IMR-90 (cell line): ENCODE measurements at places on chromosomes 13 and 19. TPM values are rescaled to one million over a fixed set of nuclear protein-coding genes. Genes with fewer than 3 reads are reported as not detected.

Gene FOXA3
- polyA plus RNA-seq: not detected in 2 replicates

Gene CEACAM4
- polyA plus RNA-seq: not detected in 2 replicates

Gene GRIK5
- polyA plus RNA-seq: 0.07 and 0.10 TPM in 2 replicates

Gene ATP1A3
- polyA plus RNA-seq: 0.11 and 0.12 TPM in 2 replicates

Gene C19orf81
- 0.31 and 1.1 TPM in 2 replicates for polyA plus RNA-seq

Gene CFD
- 2.8 and 3.8 TPM in 2 replicates for polyA plus RNA-seq

Gene SIGLEC12
- not detected in 2 replicates for polyA plus RNA-seq

Gene ZNF536
- not detected in 2 replicates for polyA plus RNA-seq

Gene ZNF8
- 1.5 and 2.1 TPM in 2 replicates for polyA plus RNA-seq
